ENCODE measurements at places on chromosomes 2 and 18.

DNA sequence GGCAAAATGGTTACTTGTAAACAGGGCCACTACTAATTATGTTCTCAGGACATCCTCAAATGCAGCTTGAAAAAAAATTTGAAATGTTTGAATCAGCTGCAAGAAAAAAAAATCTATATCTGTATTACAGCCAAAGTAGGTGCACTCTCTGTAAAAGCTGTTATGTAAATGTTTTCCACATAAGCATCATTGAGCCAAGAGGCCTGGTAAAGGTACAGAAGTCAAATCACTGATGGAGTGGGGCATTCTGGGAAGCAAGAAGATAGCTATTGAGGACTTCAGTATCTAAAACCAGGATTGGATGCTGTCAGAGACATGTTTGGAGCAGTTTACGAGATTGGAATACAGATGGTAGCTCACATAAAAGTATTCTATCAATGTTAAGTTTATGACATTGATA lies 80.3 kb downstream of the MAPRE2 start:
- DNase-seq: no peak

DNA sequence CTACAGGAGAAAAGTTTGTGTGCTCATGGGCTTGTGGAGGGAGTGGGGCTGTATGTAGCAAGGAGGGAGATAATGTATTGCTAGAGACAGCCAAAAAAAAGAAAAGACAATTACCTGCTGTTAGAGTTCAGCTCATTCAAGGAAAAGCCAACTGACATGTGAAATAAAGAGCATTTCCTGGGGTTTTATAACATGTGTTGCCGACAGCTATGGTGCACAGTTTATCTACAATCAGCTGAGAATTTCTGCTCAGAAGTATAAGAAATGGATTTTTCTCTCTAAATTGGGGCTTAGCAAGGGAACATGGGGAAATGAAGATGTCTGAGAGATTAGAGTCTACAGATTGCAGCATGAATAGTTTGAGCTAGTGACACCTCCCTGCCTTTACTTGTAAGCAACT lies 674.1 kb downstream of the SUCLG1 start:
- no peak for DNase-seq

DNA sequence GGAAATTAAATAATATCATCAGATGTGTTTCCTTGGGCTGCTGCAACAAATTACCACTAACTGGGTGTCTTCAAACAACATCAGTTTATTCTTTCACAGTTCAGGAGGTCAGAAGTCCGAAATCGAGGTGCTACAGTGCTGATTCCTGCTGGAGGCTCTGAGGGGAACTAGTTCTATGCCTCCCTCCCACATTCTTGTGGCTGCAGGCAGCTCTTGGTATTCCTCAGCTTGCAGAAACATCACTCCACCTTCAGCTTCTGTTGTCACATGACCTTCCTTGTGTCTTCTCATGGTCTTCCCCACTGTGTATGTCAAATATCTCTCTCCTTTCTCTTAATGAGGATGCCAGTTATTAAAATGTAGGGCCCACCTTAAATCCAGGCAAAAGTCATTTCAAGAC lies 29.3 kb upstream of the DCC start:
- DNase-seq: no peak

DNA sequence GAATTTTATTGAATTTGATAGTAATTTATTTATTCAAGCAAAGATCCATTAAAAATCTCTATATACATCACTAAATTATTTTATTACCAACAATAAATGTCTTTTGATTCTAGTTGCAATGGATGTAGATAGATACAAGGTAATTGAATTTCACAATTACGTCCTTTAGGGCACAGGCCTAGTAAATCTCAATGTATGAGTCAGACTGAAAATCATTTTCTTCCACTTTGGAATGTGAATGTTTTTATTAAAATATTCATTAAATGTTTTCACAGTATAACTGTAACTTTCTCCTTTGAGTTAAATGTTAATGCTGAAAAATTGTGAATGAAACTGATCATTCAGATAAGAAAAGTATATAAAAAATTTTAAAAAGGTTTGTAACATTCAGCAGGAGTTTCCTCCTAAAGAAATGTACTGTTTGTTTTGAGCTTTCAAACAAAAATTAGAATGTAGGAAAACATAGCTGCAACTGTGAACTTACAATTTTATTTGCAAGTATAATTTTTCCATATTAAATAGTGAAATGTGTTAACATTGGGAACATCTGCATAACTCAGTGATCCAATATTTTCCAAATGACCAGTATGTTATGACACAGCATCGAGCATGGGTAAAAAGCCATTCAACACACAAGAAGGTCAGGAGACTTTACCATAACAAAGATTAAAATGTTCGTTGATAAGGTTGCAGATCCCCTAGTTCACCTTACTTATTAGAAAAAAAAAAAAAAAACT lies 663.7 kb downstream of the METTL4 start:
- DNase-seq: no peak

DNA sequence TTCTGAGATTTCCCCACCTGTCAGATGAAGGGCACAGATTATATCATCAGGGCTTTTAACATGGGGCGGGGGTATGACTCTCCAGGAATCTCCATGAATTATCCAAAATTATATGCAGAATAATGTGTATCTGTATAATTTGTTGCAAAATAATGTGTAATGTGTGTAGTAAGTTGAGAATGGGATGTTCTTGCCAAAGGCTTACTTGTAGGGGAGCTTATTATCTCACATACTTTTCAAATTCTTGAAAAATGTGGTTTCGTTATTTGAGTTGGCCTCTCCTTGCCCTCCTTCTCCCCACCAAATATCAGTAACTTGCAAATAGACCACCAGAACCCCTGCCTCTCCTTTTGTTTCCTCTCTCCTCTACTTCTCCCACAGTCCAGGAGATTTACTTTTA lies 35.6 kb downstream of the UBR3 start:
- peak; percentile 11 for DNase-seq

DNA sequence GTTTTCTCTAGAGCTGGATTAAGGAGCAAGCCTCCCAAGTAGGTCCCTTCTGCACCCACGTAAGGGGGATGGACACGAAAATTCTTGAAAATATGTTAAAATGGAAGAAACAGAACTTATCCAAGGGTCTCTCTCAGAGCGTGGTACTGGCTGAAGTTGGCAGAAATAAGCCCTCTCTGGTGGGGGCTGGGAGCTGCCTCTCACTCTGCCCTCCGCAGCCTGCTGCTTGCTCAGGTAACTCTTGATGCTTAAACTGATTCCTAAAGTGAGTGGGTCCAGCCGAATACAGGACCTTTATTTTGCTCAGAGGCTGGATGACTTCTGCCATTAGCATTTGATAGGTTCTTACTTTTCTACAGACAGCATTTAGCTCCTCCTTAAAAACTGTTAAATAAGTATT lies 78.1 kb downstream of the SPHKAP start:
- no peak for DNase-seq

DNA sequence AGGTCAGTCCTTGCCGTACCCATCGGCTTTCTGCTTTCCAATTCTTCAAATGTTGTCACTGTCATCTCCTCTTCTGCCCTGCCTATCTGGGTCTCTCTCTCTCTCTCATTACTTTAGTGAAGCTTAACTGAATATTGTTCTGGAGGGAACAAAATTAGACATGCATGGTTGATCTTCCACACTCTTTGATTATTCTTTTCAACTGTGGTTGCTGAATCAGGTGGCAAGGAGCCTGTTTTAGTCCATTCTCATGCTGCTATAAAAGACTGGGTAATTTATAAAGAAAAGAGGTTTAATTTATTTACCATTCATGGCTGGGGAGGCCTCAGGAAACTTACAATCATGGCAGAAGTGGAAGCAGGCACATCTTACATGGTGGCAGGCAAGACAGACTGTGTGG lies 157.9 kb downstream of the ARL4C start:
- DNase-seq: no peak

DNA sequence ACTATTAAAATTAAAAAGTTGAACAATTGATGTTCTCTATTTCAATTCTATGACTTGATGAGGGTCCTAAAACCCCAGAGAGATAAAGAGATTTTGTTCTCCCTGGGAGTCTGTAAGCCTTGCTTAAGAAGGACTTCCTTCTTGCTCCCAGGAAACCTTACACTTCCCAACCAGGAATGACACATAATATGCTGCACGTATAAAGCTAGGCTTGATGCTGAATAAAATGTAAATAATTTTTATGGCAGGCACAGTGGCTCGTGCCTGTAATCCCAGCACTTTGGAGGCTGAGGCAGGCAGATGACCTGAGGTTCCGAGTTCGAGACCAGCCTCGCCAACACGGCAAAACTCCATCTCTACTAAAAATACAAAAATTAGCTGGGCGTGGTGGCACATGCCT lies 27.8 kb downstream of the SPIRE1 start:
- peak; percentile 55 for DNase-seq

GRCh38 chr18:61664419-61665084 lies 228.3 kb downstream of the RNF152 start:
- no peak for DNase-seq

- no peak for DNase-seq
Measured at GRCh38 chr2:28054916-28055315, 164.4 kb downstream of the BABAM2 start.

- DNase-seq: no peak
Measured at GRCh38 chr2:113158884-113159553, 14.8 kb upstream of the PSD4 start.

Measured in fibroblast of skin of scalp (primary cell).